ENCODE measurements at places on chromosomes 6 and 20.

DNA sequence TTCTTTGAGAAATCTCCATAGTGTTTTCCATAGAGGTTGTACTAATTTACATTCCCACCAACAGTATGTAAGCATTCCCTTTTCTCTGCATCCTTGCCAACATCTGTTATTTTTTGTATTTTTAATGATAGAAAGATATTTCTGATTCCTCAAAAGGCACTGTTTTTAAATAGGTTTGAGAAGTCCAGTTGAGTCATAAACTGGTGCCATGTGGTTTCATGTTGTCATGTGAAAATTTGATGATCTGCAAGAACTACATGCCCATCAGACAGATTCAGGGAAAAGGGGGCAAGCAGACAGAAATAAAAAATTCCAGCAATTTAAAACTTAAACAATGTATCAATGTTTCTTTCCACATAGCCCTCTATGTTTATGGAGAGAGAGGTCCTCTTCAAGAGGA lies 227.5 kb downstream of the KCNQ5 start:
- DNase-seq, result no peak

GRCh38 chr6:37480951-37481534 lies 18.6 kb downstream of the CCDC167 start:
- no peak for DNase-seq

- no peak for DNase-seq
Measured at GRCh38 chr6:3400162-3400561, 56.7 kb downstream of the SLC22A23 start.

- DNase-seq, result no peak
Measured at GRCh38 chr20:45576995-45577394, 2.1 kb downstream of the WFDC8 start.

- DNase-seq, result no peak
Measured at GRCh38 chr20:53344891-53345290, 248.7 kb downstream of the ZNF217 start.

- no peak for DNase-seq
Measured at GRCh38 chr6:132122871-132123270, 171.7 kb upstream of the CCN2 start.

GRCh38 chr20:53202777-53203176 lies 230.6 kb downstream of the TSHZ2 start:
- no peak for DNase-seq

GRCh38 chr6:150115769-150116168 lies 27.1 kb upstream of the PPP1R14C start:
- no peak for DNase-seq

DNA sequence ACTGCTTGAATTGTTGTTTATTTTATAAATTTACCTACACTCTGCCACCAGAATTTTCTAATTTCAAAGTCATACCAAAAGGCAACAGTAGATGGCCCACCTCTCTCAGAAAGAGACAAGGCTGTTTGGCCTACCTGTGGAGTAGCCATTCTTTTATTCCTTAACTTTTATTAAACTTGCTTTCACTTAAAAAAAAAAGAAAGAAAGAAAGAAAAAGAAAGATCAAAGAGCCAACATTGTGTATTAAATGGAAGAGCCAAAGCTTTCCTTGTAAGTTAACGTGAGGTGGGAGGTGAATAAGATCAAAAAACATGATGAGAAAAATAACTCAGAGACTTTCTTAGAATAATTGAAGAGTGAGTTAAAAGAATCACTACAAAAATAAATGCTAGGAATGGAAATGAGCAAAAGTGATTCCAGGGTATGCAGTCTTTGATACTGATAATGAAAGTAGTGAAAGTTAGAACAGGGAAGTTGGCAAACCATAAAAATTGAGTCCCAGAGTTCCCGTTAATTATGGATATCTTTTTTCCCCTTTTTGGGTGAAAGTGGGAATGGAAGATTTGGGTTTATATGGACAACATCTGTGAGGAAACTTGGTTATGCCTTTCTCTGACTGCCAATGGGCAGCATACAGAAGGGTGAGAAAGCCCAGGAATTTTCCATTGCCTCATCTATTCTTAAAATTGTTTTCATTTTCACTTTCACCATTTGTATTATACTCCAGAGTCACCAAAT lies 35.9 kb upstream of the MYB start:
- DNase-seq, result no peak

GRCh38 chr6:137496909-137497720 lies 2.9 kb upstream of the OLIG3 start:
- DNase-seq, result no peak

DNA sequence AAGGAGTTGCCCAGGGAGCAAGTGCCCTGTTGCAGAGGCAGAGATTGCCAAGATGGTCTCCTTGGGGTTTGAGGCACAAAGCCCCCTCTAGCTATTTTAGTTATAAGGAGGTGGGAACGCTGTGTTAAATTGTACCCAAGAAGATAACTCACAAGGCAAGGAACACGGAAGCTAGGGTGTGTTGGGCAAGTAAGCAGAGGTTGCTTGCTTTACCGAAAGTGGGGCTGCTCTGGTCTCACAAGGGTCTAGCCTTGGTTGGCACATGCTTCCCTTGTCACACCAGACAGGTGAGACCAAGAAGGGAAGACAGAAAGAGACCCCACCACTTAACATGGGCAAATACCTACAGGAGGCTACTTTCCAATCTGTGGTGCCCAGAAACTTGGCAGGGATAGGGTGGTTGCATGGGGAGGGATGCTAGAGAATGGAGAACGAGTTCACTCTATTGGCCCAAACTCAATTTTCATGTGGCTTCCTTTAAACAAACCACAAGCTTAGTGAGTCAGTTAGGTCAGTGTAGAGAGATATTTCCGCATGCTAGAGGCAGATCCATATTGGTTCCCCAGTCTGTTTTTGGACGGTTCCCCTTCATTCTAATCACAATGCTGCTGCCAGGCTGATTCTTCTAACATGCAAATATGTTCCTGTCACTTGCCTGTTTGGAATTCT lies 42.4 kb downstream of the PLAGL1 start:
- DNase-seq, result no peak

DNA sequence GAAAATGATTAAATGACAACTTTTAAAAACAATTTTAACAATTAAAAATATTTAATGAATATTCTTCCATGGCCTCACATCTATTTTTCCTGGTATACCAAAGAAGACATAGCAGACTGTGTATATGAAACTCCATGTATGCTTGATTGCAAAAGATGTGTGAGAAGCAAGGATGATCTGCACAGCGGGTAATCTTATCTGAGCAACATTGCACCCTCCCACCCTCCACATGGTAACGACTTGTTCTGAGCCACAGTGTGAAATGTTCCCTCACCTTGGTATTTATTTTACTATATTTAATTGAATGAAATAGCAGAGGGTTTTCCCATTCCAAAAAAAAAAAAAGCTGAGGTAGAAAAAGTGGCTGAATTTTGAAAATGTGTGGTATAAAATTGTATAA lies 204.4 kb downstream of the SYNE1 start:
- no peak for DNase-seq

GRCh38 chr6:13098006-13098405 lies 230.3 kb downstream of the TBC1D7 start:
- no peak for DNase-seq

GRCh38 chr6:140828856-140829255 lies 1303.9 kb upstream of the GJE1 start:
- no peak for DNase-seq

GRCh38 chr20:57753332-57754164 lies 43.7 kb upstream of the PMEPA1 start:
- DNase-seq, result no peak

DNA sequence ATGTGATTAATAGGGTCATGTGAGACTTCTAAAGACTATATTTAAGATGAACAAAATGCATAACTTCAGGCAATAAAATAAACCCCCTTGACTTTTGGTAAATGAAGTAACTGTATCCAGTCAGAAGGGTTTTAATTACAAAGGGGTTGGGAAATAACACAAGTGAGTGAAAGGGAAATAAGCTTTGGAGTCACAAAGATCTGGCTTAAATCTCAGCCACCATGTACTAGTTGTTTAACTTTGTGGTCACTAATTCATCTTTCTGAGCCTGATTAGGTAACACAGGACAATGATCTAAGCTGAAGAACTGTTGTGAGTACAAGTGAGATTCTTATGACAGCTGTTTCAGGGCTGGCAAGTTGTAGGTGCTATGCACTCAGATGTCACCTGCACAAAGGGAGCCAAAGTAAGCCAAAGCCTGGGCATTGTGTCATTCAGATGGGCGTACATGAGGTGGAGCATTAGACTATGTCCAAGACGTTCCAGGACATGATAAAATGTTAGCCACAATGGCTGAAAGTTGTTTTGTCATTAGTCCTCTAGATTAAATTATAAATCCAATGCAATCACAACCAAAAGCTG lies 13.8 kb downstream of the TOMM34 start:
- no peak for DNase-seq

DNA sequence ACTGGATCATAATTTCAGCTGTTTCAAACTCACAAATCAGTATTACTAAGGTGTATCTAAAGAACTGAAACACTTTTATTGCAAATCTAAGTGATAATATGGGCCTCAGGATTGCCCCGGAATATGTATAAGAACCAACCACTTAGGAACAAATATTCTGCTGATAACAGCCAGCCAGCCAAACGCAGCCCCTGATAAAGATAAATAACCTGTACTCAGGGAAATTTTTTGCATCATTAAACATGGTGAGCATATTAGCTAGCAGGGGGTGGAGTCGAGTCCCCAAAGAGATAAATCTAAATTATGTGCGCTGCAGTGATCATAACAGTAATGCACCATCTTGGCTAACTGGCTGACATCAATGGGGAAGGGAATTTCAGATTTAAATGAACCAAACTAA lies 410.2 kb upstream of the MAP3K7 start:
- DNase-seq, result no peak

GRCh38 chr6:111068866-111069234 lies 18.5 kb upstream of the SLC16A10 start:
- no peak for DNase-seq

- no peak for DNase-seq
Measured at GRCh38 chr6:20124545-20124944, 87.7 kb downstream of the MBOAT1 start.

DNA sequence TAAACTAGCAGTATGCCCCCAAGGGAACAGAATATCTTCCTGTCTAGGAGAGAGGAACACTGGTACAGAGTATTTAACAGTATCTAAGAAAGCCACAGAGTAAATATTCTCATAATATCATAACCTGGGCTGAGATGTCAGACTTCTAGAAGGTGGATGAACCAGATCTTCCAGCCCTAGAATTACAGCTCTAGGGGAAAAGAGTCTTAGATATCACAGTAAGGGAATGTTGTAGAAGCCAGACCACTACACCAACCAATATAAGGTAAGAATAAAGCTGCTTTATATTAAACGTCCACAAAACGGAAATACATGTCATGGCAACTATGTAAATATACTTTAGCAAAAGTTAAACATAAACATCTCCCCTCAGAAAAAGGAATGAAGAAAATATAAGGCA lies 12.4 kb downstream of the SERINC1 start:
- no peak for DNase-seq

DNA sequence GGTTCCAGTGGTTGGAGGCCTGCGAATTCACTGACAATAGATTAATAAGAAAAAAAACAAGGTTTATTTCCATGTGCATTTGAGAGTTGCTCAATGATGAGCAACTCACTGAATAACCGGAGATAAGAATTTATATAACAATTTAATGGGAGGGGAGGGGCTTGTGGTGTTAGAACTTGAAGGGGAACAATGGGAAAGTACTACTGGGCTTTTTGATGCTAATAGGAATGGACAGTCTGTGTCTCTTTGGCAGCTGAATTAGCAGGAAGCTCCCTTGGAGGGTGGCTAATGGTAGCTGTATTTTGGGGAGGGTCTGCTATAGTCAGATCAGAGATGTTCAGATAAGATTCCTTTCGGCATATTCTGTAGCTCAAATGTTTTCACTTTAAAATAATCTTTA lies 62.4 kb upstream of the GMDS start:
- DNase-seq, result no peak

DNA sequence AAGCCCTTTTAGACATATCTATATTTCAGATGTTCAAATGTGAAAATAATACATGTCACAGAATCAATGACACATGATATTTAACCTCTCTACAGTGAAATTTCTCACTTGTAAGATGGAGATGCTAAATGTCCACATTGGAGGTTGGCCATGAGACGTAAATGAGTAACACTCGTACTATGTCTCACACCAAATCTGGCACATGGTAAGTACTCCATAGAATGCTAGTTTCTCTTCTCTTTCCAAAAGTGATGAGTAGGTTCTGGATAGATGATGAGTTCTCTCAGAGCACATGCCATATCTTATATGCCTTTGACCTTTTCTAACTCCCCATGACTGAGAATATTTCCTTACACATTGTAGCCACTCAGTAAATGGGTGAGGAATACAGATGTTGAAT lies 17.7 kb downstream of the GFOD1 start:
- no peak for DNase-seq

DNA sequence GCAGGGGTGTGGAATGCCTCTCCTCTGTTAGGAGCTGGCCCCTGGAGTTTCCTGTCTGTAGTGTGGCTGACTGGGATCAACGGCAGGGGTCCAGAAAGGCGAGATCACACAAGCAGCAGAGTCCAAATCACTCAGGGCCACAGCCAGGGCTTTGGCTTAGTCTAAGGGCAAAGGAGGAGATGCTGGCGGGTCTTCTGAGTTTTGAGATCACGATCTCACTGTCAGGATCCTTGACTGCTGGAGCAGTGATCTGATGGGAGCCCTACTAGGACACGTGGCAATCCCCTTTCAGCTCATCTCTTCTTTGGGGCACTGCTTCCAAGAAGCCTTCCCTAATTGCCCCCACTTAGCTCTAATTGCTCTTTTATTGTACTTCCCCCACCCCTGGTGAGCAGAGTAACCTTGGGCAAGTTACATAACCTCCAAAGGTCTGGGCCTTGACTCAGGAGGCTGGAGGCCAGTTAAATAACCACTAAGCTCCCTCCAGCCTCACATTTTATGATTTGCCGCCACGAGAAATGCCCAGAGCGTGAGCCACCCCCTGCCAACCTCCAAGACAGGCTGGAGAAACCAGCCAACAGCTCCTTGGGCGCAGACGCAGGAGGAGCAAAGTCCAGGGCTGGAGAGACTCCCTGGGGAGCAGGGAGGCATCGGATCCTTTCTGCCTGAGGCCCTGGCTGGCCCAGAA lies 12.0 kb downstream of the KCNK5 start:
- DNase-seq, result no peak

- DNase-seq, result no peak
Measured at GRCh38 chr20:9269280-9269971, 200.5 kb downstream of the PLCB4 start.

- no peak for DNase-seq
Measured at GRCh38 chr20:58640446-58640845, 10.6 kb upstream of the STX16 start.

DNA sequence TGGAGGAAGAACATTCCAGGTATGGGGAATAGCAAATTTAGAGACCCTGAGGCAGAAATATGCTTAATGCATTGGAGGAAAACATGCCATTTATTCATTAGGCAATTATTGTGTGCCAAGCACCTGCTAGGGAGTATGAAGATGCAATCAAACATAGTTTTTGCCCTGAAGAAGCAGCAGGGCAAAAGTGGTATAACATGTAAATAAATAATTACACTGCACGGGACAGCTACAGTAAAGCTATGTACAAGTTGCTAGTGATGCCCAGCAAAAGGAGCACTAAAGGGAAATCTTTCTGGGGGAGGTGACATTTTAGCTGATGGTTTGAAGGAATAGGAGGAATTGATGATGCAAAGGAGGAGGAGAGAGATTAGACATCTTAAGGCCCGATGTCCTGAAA lies 624 bp upstream of the TJAP1 start:
- DNase-seq, result no peak
